ENCODE measurements at places on chromosomes 2 and 18.
A peak's percentile ranks its signal among the peaks of the same experiment; 100 is the strongest.

GRCh38 chr2:200619279-200619678, 33.5 kb downstream of the AOX1 start:
- DNase-seq: no peak

DNA sequence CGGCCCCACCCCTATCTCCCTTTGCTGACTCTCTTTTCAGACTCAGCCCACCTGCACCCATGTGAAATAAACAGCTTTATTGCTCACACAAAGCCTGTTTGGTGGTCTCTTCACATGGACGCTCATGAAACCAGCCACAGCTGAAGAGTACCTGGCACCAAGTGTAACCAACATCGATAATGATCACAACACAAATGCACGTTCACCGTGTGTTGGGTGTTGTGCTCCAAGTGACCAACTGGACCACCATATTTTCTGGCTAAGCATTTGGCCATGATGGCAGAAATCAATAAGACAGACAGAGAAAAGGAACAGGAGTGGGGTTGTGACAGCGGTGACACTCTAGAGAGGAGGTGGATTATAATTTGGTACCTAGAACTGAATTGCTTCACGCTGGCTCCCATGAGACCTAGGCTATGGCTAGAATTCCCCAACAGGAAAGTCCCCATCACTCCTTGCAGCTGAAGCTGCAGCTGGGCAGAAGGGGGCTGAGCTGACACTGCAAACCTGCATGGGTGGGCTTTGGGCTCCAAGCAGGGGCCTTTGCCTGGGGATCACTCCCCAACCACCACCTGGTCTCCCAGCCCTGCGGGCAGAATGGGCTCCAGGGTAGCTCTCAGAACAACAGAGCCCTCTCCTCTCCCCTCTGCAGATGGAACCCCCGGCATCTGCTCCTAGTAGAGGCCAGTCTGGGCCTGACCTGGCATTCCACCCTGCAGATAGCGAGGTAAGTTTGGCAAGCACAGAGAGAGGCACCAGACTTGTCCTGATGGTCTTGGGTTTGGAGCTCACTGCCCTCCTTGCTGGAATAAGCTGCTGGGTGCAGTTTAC, 14.6 kb upstream of the LRRFIP1 start:
- no peak for DNase-seq

- DNase-seq: no peak
Measured at GRCh38 chr18:69383186-69383585, 17.5 kb upstream of the DOK6 start.

DNA sequence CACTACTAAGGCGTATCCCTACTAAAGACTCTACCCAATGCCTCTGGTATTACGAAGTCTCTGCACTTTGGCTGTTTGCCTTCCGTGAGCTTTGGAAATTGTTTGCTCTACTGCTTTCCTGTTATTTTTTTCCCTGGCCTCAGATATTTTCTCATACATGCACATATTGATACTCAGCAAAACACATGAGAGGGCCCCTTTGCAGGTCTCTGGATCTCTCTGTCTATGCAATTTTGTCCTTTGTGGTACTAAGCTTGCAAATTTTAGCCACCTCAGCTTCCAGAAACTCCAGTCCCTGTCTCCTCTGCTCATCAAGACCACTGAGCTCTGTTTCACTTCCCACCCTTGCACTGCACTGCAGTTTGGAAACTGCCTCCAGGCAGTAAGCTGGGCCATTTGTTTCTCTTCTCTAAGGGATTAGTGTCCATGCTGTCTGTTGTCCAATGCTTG, 46.6 kb downstream of the TAF1B start:
- no peak for DNase-seq

- no peak for DNase-seq
Measured at GRCh38 chr2:56729212-56729611, 545.4 kb downstream of the CCDC85A start.

GRCh38 chr2:121469356-121469755, 61.3 kb upstream of the RNU4ATAC start:
- DNase-seq: no peak

DNA sequence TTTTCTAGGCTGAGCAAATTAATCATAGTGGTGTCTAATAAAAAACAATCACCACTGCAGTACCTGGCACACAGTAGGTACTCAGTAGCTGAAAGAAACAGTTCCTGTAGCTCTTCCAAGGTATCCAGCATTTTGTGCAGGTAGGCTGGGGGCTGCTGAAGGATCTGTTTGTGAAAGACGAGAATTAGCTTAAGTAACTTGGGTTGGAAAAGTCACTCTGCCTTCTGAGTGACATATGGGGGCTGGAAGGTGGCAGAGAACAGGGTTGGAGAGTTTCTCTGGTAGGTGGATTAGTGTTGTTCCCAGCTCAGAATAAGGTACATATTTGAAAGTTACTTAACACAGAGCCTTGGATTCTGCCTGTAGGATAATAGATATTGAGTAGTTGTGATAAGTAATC, 72.8 kb downstream of the FMNL2 start:
- no peak for DNase-seq

GRCh38 chr2:43125090-43125998, 101.1 kb downstream of the ZFP36L2 start:
- no peak for DNase-seq

GRCh38 chr18:66813138-66813537, 209.2 kb upstream of the CDH19 start:
- DNase-seq: no peak

- no peak for DNase-seq
Measured at GRCh38 chr2:37472959-37473358, 128.5 kb downstream of the QPCT start.

DNA sequence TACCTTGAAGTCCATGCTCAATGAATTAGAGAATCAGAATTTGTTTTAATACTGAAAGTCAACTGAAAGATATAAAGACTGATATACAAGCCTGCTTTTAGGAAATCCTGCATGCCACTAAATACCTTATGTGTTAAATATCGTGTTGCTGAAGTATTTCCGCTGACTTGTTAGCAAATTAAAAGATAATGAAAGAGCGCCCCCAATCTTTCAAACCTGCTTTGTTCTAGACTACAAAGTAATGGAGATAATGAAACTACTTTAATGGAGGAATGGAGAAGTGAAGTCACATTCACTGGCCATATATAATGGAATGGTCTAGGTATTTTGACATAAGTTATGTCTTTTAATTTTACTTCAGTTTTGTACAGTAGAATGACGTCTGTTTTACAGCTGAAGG, 95.7 kb downstream of the ASXL3 start:
- no peak for DNase-seq

GRCh38 chr2:28030600-28030999, 140.1 kb downstream of the BABAM2 start:
- DNase-seq: peak; percentile 16

DNA sequence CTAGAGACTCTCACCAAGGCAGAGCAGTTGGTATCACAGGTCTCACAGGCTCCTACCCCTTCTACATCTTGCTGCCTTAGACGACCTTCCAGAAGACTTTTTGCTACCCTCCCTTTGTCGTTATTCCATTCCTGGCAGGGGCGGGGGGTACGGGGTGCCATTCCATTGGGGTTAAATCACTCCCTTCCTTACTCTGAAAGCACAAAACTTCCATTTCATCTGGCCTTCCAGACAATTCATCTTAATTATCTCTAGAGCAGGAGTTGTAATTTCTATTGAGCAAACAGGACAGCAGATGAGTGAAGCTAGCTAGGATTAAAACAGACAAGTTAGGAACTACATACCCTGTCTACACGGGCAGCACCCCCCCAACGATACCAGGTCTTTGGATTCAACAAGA, 276.2 kb upstream of the TANK start:
- DNase-seq: no peak

DNA sequence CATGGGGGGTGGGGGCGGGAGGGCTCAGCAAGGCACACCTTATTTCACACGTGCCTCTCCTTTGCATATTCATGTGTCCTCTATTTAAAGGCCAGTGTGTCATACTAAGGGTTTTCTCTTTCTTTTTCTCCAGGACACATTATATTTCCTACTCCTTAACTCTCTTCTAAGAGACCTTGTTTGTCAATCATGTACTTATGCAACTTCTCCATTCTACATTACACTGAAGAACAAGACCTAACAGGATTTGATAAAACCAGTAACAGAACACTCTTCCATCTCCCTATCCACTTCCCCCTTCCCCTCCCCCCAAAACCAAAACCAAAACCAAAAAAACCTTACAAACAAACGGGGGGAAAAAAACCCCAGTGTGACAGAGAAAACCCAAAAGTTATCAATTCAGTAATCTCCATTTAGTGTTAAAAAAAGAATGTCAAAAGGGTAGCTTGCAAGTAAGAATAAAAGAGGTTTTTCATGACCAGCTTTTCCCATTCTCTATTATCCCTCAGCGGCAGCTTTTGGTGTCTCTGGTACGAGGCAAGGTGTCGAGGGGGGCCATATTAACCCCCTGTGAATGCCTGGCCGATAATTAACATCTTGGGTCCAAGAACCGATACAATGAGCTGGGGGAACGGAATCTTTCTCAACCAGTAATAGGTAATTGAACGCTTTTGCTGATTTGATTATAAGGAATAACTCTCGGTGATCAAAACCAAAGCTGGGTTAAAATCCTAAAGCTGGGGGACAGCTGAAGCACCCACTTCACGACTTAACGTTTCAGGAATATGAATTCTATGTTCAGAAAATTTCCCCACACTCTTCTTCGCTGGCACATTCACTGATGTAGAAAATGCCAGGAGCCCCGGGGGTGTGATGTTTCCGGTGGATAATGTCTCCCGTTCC, 191.0 kb upstream of the TCF4 start:
- no peak for DNase-seq

GRCh38 chr2:50831676-50832075, 200.3 kb downstream of the NRXN1 start:
- DNase-seq: no peak

DNA sequence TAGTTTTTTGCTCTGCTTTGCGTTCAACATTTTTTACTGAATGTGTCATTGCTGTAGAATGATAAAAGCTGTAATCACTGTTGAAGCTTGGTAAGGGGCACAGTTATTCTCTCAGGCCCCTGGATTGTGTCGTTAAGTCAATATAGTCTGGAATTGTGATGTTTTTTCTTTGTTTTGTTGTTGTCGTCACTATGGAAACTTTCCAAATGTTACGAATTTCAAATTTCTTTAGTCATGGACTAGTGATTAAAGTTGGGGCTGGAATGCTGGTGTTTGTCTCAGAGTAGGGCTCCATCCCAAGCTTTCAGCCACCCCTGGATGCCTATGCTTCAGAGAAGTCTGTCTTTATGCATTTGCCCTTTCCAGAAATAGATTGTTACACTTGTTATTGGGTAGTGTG, 287.2 kb downstream of the CDH19 start:
- DNase-seq: no peak

DNA sequence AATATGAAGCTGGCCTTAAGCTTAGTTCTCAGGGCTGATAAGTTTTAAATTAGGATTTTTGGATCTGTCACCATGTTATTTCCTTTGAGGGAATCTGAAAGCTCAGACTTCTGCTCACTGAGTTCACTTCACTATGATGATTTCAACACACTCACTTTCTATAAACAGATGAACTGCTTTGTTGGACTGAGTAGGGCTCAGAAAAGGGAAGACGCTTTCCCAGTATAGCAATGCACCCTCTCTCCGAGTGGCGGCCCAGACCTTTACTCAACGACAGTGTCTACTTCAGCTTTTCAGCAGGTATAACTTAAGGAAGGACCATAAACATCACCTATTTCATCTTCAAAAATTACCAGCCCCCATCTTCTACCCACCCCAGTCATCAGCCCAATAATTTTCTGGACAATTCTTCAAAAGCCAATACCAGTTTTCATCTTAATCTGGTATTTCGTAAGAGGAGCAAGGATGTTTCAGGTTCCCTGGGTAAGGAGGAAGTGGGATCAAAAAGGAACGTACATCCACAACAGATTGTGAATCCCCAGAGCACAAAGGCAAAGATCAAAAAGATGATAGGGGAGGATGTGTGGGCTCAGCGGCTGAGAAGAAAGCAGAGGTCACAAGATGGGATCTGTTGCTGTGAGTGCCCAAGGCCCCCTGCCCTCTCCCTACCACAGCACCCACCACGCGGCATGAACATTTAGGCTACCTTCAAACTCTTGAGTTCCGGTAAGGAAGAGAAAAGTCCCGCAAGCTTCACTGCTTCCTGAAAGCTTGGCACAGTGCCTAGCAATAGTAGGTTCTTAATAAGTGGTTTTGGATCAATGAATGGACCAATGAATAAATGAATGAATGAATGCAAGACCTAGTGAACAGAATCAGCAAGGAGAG, 41.9 kb downstream of the LPIN2 start:
- DNase-seq: no peak

DNA sequence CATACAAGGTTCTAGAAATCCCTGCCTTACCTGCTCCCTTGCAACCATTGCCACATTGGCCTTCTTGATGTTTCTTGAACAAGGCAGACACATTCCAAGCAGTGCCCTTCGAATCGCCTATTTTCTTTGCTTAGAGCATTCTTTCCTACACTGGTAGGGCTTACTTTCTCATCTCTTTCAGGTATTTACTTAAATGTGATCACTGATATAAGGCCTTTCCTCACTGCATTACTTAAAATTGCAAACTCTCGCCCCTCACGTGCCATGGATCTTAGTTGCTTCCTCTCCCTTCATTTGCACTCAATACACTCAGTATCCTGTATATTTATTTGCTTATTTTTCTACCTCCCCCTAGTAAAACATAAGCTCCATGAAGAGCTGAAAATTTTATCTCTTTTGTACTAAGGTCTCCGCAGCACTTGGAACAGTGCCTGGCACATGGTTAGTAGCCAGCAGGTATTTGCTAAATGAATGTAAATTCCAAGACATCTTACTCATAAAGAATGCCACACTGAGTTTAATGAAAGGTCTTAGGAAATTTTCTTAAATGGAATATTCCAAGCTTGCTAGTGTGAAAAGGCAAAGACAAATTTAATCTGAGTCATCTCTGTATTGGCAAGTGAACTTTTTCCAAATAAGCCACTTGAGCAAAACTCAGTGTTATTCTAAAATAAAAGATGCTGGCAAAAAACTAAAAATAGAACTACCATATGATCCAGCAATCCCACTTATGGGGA, 42.4 kb upstream of the FIGN start:
- DNase-seq: no peak

GRCh38 chr2:102000813-102001766, 9.3 kb downstream of the IL1R2 start:
- DNase-seq: no peak

DNA sequence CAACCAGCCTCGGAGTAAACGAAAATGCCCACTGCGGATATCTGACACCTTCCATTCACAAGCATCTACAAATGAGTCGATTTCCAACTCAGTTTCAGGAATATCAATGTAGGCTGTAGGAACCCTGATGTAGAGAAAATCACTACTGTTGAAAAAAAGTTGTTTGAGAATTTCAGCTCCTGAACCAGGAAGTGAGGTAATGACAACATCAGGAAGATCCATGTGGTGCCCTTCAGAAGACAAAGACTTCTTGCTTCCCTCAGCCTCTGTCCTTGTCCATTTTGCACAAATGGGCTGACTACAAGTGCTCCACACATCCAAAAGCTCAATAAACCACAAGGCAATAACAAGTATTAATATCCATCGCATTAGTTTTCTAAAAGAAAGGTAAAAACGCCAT, 4.7 kb downstream of the DSEL start:
- DNase-seq: no peak

GRCh38 chr2:128016620-128017019, 11.2 kb downstream of the SAP130 start:
- no peak for DNase-seq
